CD4-positive, alpha-beta T cell (primary cell): ENCODE measurements at places on chromosomes 12 and 14.

DNA sequence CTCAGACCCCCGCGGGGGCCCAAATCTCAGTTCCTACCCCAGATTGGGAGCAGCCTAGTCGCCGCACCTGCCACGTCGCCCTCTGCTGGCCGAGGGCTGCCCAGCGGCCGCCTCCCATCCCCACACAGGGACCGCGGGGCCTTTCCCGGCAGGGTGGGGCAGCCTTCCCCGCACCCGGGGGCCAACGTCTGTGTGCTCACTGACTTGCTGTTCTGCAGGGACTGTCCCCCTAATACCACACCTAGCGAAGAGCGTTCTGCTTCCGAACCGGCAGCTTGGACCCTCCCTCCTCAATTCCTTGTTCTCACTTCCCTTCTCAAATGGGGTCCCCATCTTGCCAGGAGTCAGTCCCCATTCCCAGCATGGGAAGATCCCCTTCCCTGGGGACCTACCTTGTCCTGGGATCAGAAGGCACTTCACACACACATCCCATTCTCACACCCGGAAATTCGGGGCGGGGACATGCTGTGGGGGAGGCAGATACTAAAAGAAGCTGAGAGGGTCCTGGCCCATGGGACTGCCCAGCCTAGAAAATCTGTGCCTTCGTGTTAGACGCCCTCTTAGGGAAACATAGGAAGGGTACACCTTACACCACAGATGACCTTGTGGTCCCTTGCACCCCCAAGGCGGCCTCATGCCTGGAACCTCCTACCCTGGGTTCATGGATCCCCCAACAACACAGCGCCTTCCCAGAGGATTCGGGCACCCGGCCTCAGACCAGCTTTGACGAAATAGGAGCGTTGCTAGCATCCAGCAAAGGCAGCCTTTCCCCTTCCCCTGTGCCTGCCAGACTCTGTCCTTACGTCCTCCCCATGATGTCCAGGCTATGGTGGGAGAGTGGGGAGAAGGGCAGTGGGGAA, 16.4 kb downstream of the ACVRL1 start:
- peak; percentile 54 for DNase-seq

- no peak for DNase-seq
Measured at GRCh38 chr12:66453120-66453519, 150.8 kb downstream of the HELB start.

DNA sequence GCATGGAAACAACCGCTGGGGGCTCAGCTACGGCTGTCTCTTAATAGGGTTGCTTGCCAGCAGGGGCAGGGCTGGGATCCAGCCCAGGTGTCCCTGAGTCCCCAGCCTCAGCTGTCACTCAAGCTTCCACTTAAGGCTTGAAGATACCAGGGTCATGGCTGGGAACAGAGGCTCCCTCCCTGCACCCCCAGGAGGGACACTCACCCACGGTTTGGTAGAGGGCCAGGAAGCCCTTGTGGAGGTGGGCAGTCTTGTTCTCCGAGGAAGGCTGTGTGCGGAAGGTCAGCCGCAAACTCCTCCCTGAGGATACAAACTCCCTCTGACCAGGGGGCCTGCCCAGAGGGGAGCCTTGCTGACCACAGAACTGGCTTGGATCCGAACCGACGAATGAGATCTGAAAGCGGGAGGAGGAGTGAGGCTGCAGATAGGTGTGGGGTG, 7.3 kb downstream of the C1RL start:
- no peak for DNase-seq

DNA sequence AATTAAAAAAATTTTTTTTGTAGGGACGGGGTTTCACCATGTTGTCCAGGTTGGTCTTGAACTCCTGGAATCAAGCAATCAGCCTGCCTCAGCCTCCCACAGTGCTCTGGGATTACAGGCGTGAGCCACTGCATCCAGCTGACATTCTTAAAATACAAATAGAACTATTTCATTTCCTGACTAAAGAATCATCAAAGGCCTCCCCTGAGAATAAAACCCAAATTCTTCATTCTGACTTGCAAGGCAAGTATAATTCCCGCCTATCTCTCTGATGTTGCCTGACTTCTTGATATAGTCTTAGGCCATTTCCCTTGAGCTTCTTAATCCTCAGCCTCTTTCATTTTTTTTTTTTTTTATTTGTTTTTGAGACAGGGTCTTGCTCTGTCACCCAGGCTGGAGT, 4.4 kb upstream of the BICD1 start:
- no peak for DNase-seq

- no peak for DNase-seq
Measured at GRCh38 chr12:12357719-12358461, 1.0 kb downstream of the BORCS5 start.

GRCh38 chr14:84228702-84229101, 1301.2 kb upstream of the FLRT2 start:
- no peak for DNase-seq

GRCh38 chr12:54306925-54307741, 6.3 kb upstream of the NFE2 start:
- DNase-seq, result peak; percentile 56

- DNase-seq, result no peak
Measured at GRCh38 chr14:73243341-73243740, 6.0 kb downstream of the PAPLN start.

DNA sequence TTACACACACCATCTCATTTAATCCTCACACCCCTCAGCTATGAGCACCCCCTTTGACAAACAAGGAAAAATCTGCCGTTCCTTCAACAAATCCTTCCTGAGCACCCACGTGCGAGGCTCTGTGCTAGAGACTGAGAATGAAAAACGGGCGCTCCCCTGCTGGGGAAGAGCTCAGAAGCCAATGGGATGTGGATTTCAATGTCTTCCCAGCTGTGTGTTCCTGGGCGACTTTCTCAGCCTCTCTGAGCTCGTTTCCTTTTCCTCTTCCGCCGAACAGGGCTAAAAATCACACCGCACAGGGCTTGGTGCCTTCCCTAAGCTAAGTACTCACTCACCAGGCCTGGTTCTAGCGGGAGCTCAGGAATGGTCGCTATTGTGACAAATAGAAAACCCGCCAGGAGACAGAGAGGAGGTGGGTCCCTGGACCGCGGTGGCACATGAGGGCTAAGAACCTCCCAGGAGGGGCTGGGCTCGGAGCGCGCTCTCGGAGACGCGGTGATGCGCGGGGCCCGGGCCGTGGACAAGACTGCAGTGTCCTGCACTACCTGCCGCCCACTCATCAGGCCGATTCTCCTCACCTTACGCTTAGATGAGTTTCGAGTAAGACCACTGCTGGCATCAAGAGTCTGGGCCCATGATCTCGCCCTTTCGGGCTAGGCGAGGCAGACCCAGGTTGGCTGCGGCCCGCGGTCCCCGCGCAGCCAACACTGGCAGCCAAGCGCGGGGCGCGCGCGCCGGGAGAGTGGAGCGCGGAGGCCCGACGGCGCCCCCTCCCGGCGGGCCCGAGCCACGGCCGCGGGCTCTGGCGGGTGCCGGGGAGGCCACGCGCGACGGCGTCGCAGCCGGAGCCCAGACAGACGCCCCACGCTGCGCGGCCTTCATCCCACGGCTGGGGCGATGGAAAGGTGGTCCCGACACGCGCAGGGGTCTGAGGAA, 17.0 kb downstream of the ZDHHC22 start:
- peak; percentile 40 for DNase-seq

GRCh38 chr12:111407377-111408115, 1.8 kb downstream of the SH2B3 start:
- no peak for DNase-seq

DNA sequence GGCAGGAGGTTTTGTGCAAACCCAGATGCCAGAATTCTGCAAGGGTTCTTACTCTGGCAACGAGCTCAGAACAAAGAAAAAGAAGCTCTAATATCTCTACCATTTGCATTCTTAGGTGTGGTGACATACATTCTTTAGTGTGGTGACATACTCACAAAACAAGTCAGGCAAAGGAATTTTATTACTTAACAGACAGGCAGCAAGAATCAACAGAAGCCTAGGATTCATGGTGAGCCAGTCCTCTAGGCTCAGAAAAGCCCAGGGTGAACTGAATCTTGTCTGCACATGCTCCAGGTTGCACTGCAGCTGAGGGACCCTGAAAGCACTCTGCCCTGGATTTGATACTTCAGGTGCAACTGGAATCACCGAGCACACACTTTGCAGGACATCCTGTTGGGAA, 122.4 kb upstream of the PTPRQ start:
- no peak for DNase-seq

DNA sequence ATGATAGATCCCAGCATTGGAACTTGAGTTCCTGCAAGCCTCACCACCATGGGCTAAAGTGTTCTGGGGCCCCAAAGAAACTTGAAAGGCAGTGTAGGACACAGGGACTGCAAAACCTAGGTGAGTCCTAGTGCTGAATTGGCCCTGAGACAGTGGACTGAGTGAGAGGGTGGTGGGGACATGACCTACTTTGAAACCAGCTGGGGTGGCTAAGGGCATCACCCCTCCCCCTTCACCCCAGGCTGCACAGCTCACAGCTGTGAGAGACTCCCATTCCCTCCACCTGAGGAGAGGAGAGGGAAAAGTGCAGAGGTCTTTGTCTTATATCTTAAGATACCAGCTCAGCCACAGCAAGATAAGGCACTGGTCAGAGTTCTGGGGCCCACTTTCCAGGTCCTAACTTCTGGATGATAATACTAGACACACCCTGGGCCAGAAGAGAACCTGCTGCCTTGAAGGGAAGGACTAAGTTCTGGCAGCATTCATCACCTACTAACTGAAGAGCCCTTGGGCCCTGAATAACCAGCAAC, 62.5 kb downstream of the MAPKAPK5 start:
- DNase-seq, result no peak

DNA sequence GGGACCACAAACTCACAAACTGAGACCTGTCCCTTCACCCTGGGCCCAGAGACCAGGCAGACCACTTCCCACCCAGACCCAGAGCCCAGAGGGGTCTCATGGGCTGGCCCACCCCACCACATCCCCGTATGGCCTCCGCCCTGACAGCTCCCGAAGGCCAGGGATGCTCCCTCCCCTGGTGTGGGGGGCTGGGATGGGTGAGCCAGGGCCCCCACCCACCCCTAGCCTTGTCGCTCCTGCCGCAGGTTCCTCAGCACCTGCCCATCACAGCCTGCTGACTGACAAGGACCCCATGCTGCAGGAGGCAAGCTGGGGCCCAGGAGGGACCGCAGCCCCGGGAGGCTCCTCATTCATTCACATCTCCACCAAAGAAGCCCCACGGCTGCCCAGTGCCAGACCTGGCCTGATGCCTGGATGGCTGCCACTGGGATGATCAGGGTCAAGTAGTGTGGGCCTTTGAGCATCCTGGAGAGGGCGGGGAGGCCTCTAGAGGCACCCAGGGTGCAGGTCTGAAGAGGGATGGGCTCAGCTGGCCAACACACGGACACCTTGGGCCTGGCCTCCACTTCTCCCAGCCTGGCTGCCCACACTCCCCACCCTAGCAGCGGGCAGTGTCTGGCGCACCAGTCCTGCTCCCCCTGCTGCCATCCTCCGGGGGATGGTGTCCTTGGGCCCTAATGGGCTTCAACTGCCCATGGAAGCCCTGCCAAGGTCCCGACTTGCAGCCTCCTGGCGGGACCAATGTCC, 24.7 kb upstream of the GPR132 start:
- no peak for DNase-seq

DNA sequence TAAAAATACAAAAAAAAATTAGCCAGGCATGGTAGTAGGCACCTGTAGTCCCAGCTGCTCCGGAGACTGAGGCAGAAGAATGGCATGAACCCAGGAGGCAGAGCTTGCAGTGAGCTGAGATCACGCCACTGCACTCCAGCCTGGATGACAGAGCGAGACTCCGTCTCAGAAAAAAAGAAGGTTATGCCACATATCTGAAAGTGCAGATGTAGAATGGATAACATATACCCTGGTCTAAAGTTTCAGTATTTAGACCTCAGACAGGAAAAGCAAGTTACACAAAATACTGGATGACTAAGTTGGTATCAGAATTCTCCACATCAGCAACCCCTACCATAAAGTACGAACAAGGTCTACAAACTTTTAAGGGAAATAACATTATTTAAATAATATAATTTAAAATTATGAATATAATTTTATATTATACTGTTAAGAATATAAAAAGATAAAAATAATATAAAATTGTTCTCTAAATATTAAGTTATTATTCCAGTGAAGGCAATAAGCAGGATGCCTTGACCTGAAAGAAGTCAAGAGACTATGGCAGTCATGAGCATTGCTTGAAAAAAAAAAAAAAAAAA, 169.9 kb downstream of the CRADD start:
- DNase-seq, result no peak

DNA sequence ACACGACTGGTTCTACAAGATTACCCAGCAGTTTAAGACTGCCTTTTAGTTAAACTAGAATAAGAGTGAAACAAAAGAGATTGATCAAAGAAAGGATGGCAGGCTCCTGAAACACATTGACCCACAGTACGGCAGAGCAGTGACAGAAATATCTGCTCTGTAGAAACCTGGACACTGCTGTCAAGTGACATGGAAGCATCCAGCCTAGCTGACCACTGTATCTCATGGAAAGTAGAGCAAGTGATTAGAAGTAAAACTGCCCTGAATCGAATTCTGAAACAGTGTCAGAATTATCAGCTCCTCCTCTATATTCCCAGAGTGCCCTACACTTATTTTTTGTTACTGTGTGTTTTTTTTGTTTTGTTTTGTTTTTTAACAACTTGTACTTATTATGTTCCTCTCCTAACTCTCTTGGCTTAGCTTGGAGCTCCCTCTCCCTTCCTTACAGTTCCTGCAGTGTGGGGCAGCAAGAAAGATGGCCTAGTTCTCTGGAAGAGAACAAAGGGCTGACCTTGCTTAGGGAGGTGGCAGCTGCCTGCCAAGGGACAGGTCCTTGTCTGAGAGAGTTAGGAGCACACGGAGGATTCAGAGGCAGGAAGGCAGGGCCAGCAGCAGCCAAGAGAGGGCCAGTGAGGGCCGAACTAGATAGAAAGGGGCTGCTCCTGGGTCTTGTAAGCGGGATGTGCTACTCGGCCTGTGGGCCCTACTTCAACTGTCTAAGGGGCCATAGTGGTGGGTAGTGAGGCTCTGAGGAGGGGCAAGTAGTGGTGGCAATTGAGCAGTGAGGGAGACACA, 97.2 kb downstream of the PTPRR start:
- DNase-seq, result no peak

- peak; percentile 18 for DNase-seq
Measured at GRCh38 chr14:66508846-66509621, 1.1 kb downstream of the GPHN start.

- DNase-seq, result no peak
Measured at GRCh38 chr12:120093336-120093591, 23.3 kb downstream of the RAB35 start.

GRCh38 chr12:26874501-26875296, 41.7 kb upstream of the ITPR2 start:
- no peak for DNase-seq

- no peak for DNase-seq
Measured at GRCh38 chr14:69495341-69495921, 10.9 kb downstream of the PLEKHD1 start.

DNA sequence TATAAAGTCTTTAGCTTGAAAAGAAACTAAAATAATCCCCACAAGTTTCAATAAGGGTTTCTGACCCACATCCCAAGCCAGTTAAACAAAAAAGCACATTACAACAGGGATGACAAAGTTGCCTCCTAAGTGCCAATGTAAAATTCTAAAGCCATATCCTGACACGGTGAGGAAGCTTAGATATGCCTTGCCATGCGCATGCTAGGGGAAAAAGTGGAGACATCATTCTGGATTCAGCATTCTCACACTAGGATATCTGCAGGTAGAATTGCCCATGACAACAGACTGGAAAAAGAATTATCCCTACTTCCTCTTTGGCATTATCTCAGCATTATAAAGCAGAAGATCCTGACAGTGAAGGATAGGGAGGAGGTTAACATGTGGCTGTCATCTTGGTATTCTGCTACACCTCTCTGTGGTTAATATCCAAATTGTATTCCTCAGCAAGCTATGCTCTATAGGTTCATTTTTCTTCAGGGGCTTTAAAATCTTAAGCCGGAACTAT, 4.9 kb downstream of the DUSP6 start:
- DNase-seq, result no peak

- DNase-seq, result no peak
Measured at GRCh38 chr12:94239332-94239993, 91.1 kb downstream of the PLXNC1 start.
